NCI-H1436 treated with DMSO at 0.1 percent for 48 hours (cell line): ENCODE measurements at places on chromosomes 11 and 22.

DNA sequence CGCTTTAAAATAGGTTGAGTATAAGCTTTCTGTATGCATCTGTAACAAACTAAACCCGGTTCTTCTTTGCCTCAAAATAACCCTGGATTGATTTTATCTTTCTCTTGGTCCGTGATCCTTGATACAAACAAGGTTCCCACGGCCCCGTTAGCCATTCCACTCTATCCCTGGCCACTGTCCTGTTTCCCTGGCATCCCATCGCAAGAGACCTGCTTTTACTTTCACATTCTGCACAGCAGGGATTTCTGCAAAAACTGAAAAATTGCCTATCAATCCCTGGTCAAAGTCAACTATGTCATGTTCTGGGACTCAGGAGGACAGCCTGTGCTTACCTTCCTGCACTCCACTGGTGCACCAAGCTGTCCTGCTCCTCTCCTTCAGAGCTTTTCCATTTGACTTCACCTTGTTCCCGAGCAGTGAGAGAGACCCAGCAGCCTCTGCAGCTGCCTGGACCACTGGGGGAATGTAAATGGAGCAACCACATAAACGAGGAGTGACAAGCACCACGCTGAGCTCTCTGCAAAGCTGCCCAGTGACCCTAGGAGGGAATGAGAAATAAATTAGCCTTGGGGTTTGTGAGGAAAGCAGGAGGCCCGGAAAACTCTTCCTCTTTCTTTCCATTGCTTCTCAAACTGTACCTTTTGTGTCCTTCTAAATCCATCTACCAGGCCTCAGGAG lies 175.9 kb downstream of the NTM start:
- no peak for DNase-seq

- DNase-seq: no peak
Observed at GRCh38 chr11:96228473-96228891, 114.5 kb downstream of the MAML2 start.

DNA sequence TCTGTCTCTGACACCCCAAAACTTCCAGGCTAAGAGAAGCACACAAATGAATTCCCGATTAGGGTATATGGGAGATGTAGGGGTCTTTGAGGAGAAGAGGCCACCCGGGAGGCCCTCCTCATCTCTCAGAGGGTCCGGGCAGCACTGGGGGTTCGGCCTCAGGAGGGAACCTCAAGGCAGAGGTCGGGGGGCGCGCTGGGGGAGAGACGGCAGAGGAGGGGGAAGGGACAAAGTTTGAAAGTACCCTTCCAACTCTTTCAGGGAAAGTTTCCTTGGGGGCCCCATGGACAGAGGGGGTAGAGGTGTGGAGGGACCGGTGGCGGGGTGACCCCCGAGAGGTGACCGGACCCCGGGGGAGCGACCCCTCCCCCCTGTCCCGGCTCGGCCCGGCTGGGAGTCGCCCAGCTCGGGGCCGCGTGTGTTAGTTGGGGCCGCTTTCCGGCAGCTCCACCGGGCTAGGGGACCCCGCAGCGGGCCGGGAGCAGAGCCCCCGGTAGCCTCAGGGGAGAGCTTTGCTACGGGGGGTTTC lies 3.3 kb upstream of the GCAT start:
- no peak for DNase-seq

DNA sequence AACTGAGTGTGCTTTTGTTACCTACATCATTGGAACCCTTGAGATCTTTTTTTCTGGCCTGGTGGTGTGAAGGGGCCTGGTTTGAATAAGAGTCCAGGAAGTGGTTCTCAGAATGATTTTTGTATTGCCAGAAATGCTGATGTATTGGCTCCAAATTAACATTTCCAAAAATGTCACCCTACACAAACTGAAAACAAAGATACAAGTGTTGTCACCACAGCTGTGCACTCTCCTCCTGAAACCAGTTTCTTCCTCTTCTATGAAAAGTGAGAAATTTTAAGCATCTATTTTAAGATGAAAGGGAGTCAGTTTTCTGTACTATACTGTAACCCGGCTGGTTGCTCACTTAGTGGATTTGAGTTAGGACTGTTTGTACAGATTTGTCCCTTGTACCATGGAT lies 218.8 kb downstream of the PGR start:
- DNase-seq: no peak

- no peak for DNase-seq
Observed at GRCh38 chr11:32307913-32308312, 127.4 kb downstream of the WT1 start.

DNA sequence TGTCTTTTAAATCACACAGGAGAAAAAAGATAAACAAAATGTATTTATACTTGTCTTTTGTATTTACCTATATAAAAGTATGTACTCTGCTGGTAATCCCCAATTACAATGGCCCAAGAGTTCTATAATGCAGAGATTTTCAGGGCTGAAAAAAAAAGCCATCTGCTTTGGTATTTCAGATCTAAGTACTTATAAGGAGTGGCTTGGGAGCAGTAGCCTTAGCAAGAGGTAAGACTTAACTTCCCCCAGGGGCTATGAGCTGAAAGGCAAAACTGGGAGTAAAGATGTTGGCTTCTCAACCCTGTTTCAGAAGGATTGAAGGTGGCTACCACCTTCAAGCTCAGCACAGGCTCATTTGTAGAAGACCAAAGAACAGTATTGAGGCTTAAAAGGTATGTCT lies 35.3 kb upstream of the EP300 start:
- DNase-seq: no peak

- no peak for DNase-seq
Observed at GRCh38 chr11:119659971-119660723, 68.9 kb downstream of the NECTIN1 start.
